ENCODE measurements at places on chromosomes 2 and 18. TPM values are rescaled to one million over a fixed set of nuclear protein-coding genes. Genes with fewer than 3 reads are reported as not detected.

Gene NR4A2
- 4.0 TPM for total RNA-seq

Gene PSD4
- total RNA-seq: 2.3 TPM

Gene ACTG2
- total RNA-seq: 0.62 TPM

Gene CRYGD
- not detected for total RNA-seq

Gene EML6
- 0.12 TPM for total RNA-seq

Gene FABP1
- total RNA-seq: not detected

Gene NEU4
- 0.95 TPM for total RNA-seq

DNA sequence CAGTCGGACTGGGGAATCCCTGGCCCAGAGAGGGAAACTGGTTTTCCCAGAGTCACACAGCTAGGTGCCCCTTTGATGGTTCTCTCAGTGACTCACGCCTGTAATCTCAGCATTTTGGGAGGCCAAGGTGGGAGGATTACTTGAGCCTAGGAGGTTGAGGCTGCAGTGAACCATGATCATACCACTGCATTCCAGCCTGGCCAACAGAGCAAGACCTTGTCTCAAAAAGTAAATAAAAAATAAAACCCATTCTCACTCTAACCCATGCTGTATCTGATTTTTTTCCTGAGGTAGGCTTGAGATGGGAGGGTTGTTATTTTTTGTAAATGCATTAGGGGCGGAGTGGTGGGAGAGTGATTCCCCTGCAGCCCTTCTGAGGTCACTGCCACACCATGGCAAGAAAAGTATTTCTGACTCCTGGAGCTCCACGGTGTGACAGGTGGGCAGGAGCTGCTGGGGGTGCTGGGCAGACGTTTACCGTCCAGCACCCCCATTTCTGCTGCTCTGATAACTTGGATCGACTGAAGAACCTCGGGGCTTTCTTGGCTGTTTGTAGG lies 60.3 kb downstream of the HPCAL1 start:
- no peak overlapping the region for H3K27ac ChIP-seq
- no peaks in the 10 kb centered on the region for H3K27me3 ChIP-seq
- DNase-seq: no peak
- no peaks in the 10 kb centered on the region for H3K4me1 ChIP-seq
- no peak overlapping the region for H3K4me3 ChIP-seq

DNA sequence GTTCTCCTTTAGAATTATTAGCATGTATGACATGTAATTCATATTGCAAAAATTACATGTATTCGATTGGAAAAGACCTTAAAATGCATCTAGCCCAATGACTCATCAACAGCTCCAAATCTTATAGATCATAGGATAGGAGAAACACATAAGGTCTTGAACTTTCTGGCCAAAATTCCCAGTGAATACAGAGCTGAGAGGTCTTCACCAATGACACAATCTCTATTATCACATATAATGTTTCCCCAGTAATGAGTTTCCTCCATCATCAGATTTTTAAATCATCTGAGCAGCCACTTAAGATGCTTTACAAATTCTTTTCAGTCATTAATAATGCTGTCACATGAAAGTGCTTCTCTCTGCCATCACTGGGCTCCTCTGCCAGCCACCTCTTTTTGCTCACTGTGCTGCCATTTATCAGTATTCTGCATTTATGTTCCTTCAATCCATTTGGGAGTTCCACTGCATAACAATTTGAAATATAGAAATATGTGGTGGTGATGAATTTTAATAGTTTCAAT lies 804.9 kb downstream of the SUCLG1 start:
- no peaks in the 10 kb centered on the region for H3K36me3 ChIP-seq
- no peaks in the 10 kb centered on the region for H3K27me3 ChIP-seq
- no peak overlapping the region for H3K27ac ChIP-seq
- no peak overlapping the region for H3K4me3 ChIP-seq
- no peaks in the 10 kb centered on the region for H3K4me1 ChIP-seq

DNA sequence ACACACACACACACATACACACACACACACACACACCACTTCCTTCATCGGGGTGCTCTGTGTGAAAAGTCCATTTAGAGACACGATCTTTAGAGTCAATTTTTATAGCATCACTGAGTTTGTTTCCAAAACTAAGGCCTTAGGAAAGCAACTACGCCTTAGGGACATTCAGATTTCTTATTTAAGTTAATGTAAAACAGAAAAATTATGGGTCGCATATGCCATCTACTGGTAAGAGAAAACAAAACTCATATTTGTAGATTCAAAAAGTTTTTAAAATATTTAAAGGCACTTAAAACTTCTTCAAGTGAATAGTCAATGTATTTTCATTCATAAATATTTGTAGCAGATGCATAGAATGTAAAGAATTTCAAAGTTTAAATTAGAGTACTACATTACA lies 166.2 kb downstream of the ATAD2B start:
- H3K27ac ChIP-seq: no peak overlapping the region
- H3K4me3 ChIP-seq: no peak overlapping the region
- DNase-seq: no peak
- no peaks in the 10 kb centered on the region for H3K36me3 ChIP-seq
- H3K27me3 ChIP-seq: no peaks in the 10 kb centered on the region

GRCh38 chr2:39164089-39164488 lies 43.2 kb upstream of the SOS1 start:
- no peak overlapping the region for H3K27ac ChIP-seq
- no peaks in the 10 kb centered on the region for H3K27me3 ChIP-seq
- H3K36me3 ChIP-seq: no peaks in the 10 kb centered on the region
- no peak for DNase-seq
- H3K4me3 ChIP-seq: no peak overlapping the region

GRCh38 chr18:46386788-46387187 lies 270.2 kb downstream of the LOXHD1 start:
- no peaks in the 10 kb centered on the region for H3K27me3 ChIP-seq
- DNase-seq: peak; percentile 43
- no peak overlapping the region for H3K4me3 ChIP-seq
- no peak overlapping the region for H3K27ac ChIP-seq
- H3K36me3 ChIP-seq: no peaks in the 10 kb centered on the region

DNA sequence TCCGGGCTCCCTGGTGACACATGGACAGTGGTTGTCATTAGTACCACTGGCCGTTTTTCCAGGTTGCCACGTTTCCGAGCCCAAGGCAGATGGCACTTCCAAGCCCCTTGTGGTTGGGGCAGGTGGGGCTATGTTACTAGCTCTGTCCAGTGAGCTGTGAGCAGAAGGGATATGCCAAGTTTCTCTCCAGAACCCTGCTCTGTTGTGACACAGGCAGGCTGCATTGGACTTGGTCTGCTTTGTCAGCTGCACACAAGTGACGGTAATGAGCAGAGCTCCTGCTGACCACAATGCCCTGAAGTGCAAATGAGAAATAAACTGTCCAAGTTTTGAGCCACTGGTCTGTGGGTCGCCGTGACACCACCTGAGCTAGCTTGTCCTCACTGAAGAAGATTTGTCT lies 118.8 kb downstream of the GYPC start:
- H3K36me3 ChIP-seq: no peaks in the 10 kb centered on the region
- H3K4me1 ChIP-seq: no peaks in the 10 kb centered on the region
- no peak overlapping the region for H3K4me3 ChIP-seq
- no peak overlapping the region for H3K27ac ChIP-seq

DNA sequence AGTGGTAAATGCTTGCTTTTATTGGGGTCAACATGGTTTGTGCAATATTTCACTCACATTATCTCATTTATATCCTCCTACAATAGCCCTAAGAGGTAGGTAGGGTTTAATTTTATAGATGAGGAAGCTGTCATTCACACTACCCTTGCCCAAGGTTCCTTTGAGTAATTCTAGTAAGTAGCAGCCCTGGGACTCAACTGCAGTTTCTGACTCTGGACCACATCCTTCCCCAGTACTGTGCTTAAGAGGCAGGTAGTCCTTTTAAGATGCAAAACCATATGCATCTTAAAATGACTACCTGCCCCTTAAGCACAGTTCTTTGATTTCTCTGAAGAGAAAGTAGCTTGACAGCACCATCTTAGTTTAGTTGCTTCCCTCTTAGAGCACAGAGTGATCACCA lies 15.7 kb upstream of the NT5C1B start:
- DNase-seq: no peak
- no peaks in the 10 kb centered on the region for H3K36me3 ChIP-seq
- H3K27me3 ChIP-seq: no peaks in the 10 kb centered on the region
- H3K4me3 ChIP-seq: no peak overlapping the region
- H3K4me1 ChIP-seq: no peaks in the 10 kb centered on the region

GRCh38 chr2:215979620-215980019 lies 33.7 kb downstream of the MREG start:
- no peak overlapping the region for H3K4me3 ChIP-seq
- no peaks in the 10 kb centered on the region for H3K4me1 ChIP-seq
- H3K27ac ChIP-seq: no peak overlapping the region
- H3K36me3 ChIP-seq: no peaks in the 10 kb centered on the region
- H3K27me3 ChIP-seq: no peaks in the 10 kb centered on the region

DNA sequence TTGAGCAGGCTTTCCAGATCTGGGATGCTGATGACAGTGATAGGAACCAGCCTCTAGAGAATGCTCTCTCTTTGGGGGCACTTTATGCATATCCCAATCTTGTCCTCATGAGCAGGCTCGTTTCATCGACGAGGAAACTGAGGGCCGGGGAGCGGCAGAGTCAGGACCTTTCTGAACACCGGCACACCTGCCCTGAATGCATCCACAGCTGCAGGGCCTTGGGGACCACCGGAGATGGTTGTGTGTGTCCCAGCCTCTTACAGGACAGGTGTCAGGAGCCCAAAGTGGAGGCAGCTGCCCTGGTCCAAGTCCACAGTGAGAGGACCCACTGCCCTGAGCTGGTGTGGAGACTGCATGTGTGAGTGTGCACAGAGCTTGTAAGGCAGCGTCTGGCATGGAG lies 47.6 kb upstream of the FAHD2A start:
- H3K27ac ChIP-seq: no peak overlapping the region
- H3K4me1 ChIP-seq: no peaks in the 10 kb centered on the region
- H3K4me3 ChIP-seq: no peak overlapping the region
- DNase-seq: no peak
- H3K36me3 ChIP-seq: no peaks in the 10 kb centered on the region

- no peak for DNase-seq
- H3K36me3 ChIP-seq: no peaks in the 10 kb centered on the region
- H3K27ac ChIP-seq: no peak overlapping the region
Observed at GRCh38 chr2:38535404-38535743, 67.4 kb downstream of the HNRNPLL start.

DNA sequence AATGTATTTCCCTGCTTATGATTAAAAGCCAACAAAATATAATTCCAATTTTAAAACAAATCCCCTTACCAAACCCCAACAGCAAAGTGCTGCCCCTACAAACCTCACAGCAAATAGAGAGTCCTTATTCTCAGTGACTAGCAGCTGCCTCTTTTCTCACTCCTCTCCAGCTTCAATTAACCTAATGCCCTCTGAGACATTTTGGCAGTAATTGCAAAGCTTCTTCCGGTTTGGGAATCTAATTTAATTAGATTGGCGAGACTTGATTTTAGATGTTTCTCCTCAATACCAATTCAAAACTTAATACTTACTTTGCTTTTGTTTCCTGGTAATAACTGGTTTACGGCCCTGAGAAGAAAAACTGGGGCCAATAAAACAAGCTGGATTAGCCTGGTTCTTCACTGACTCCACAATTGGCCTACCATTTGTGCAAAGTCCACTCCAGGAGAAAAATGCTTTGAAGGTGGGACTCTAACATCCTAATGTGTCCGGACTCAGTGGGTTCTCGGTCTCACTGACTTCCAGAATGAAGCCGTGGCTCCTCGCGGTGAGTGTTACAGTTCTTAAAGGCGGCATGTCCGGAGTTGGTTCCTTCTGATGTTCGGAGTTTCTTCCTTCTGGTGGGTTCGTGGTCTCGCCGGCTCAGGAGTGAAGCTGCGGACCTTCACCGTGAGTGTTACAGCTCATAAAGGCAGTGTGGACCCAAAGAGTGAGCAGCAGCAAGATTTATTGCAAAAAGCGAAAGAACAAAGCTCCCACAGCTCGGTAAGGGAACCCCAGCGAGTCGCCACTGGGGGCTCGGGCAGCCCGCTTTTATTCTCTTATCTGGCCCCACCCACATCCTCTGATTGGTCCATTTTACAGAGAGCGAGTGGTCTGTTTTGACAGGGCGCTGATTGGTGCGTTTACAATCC lies 52.8 kb downstream of the SLC35F5 start:
- H3K36me3 ChIP-seq: no peaks in the 10 kb centered on the region
- no peaks in the 10 kb centered on the region for H3K4me1 ChIP-seq
- H3K27ac ChIP-seq: no peak overlapping the region
- H3K4me3 ChIP-seq: no peak overlapping the region
- no peak for DNase-seq
- H3K27me3 ChIP-seq: no peaks in the 10 kb centered on the region

- H3K27ac ChIP-seq: no peak overlapping the region
- H3K4me1 ChIP-seq: no peaks in the 10 kb centered on the region
Observed at GRCh38 chr2:39647104-39647765, 18.5 kb upstream of the TMEM178A start.

GRCh38 chr18:33277431-33277830 lies 163.1 kb downstream of the CCDC178 start:
- no peak overlapping the region for H3K4me3 ChIP-seq
- H3K27me3 ChIP-seq: no peaks in the 10 kb centered on the region
- H3K4me1 ChIP-seq: no peaks in the 10 kb centered on the region
- H3K27ac ChIP-seq: no peak overlapping the region
- no peak for DNase-seq

- DNase-seq: no peak
- H3K4me1 ChIP-seq: no peaks in the 10 kb centered on the region
- H3K4me3 ChIP-seq: no peak overlapping the region
- peak overlapping the region; percentile 17 for H3K27ac ChIP-seq
- H3K36me3 ChIP-seq: no peaks in the 10 kb centered on the region
- H3K27me3 ChIP-seq: no peaks in the 10 kb centered on the region
Observed at GRCh38 chr2:189328848-189329245, 112.4 kb upstream of the WDR75 start.

DNA sequence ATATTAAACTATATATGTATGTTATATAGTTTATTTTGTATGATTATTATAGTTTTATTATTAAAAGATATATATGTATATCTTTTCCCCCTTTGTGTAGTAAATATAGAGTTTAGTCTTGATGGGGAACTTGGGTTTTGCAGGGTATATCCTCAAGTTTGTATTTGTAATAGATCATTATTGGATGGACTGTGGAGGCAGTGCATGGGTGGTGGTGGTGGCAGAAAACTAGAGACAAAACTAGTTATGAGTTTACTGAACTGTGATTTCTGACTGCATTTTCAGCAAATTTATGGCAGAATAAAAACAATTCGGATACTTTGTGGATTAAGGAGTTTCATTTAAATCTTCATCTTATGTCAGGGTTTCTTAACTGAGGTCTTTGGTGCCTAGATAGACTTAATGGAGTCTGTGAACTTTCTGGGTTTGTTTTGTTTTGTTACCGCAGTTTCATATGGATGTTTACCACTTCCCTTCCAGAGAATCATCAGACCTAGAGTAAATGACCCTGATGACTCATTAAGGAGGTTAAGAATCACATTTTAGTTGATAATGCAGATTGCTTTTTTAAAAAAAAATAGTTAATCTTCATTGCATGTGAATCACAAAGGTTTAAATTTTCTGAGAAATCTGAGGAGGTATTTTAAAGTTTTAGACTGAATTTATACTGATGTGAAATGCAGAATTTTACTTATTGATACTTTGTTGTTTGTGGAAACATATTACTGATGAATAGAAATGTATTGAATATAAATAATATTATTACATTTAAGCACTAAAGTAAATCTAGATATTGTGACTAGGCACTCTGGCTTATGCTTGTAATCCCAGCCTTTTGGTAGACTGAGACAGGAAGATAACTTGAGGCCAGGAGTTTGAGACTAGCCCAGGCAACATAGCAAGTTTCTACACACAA lies 14.5 kb downstream of the EPC2 start:
- no peak for DNase-seq
- H3K4me3 ChIP-seq: no peak overlapping the region
- no peak overlapping the region for H3K27ac ChIP-seq
- H3K27me3 ChIP-seq: no peaks in the 10 kb centered on the region
- H3K36me3 ChIP-seq: no peaks in the 10 kb centered on the region
- peaks cover 74% of the 10 kb centered on the region for H3K4me1 ChIP-seq

Measured in heart right ventricle (tissue), 16 donors.